Hippocampal formation (tissue), 2 donors: ENCODE measurements at places on chromosomes 5 and 9.

GRCh38 chr5:67244345-67244793, 47.8 kb upstream of the CD180 start:
- no peak for DNase-seq

GRCh38 chr9:79880626-79881025, 308.9 kb downstream of the TLE4 start:
- DNase-seq = no peak

GRCh38 chr5:177494346-177495195, 2.8 kb downstream of the PDLIM7 start:
- no peak for DNase-seq

- no peak for DNase-seq
Measured at GRCh38 chr9:126507318-126508109, 106.2 kb upstream of the LMX1B start.

DNA sequence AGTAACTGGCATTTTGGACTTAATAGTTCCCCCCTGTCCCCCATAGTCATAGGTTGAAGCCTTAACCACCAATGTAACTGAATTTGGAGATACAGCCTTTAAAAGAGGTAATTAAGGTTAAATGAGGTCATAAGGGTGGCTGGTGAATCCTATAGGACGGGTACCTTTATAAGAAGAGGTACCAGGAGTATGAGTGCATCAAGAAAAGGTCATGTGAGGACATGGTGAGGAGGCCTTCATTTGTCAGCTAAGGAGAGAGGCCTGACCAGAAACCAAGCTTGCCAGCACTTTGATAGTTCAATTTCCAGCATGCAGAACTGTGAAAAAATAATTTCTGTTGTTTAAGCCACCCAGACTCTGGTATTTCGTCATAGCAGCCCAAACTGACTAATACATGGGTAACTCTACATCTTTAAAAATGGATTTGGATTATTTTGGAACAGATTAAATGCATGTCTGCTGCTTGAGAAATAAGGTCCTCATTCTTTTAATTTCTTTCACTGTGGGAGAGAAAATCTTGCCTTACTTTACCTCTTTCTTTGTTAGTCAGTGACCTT, 9.7 kb downstream of the RASA1 start:
- DNase-seq = no peak

DNA sequence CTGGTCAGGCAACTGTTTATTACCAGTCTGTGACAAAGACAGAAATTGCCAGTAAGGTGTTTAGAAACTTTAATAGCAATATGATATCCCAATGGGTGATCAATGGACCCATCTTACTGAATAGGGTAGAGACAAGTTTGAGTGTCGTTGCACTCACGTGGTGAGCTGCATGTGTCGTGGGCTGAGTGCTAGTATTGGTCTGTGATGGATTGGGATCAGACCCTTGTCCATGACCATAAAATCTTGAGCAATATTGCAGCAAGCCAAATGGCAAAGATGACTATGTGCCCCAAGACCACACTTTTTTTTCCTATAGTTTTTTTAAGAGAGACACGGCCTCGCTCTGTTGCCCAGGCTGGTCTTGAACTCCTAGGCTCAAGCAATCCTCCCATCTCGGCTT, 114.5 kb downstream of the PALM2AKAP2 start:
- DNase-seq = no peak

GRCh38 chr9:134502809-134503211, 138.8 kb upstream of the COL5A1 start:
- no peak for DNase-seq

DNA sequence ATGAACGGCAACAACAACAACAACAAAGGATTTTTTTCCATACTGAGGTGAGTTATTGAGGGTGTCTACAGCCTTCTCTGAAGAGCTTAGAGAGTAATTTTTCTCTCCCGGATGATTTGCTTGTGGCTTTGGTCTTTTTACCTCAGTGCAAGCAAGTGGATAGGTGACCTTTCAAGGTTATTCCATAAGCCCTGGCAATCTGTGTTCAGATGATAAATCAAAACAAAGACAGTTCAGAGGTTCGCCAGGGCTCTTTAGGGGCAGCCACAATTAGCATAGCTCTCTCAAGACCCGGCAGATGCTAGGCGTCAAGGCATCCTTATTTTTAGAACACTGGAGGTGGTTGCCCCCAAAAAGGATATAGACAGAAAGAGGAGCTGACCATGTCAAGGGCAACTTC, 417.9 kb upstream of the C9orf72 start:
- DNase-seq = no peak

DNA sequence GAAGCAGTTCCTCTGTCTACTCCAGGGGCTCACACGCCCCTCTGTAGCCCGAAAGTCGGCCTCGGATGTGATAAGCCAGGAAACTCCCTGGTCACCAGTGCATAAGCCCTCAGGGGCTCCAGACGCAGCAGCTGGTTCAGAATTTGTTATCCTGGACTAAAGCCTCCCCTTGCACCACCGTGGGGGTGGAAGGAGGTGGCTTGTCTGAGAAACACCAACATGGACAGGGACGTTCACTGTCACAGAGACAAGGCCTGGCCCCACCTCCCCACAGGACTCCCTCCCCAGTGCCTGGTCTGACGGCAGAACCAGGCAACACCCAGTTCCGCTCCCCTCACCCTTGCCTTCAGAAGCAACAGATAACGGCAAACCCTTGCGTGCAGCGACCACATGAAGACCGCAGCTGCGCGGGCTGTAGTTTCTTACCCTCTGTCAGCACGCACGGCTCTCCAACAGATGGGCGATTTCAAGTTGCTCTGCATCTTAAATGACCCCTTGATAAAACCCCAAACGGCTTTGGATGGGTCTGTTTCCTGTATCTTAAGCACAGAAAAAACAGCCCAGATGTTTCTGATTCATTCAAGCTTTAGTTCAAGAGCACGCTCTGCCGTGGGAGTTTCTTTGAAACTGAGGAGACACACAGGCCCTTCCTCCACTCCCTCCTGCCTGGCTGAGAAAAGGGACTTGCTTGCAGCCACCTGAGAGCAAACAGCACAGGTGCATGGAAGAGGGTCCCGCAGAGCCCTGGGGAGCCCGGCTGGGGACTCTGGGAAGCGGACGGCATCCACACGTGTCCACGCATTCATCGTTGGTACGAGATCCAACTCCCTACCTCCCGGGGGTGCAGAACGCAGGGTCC, 44.7 kb upstream of the NKD2 start:
- DNase-seq = no peak

DNA sequence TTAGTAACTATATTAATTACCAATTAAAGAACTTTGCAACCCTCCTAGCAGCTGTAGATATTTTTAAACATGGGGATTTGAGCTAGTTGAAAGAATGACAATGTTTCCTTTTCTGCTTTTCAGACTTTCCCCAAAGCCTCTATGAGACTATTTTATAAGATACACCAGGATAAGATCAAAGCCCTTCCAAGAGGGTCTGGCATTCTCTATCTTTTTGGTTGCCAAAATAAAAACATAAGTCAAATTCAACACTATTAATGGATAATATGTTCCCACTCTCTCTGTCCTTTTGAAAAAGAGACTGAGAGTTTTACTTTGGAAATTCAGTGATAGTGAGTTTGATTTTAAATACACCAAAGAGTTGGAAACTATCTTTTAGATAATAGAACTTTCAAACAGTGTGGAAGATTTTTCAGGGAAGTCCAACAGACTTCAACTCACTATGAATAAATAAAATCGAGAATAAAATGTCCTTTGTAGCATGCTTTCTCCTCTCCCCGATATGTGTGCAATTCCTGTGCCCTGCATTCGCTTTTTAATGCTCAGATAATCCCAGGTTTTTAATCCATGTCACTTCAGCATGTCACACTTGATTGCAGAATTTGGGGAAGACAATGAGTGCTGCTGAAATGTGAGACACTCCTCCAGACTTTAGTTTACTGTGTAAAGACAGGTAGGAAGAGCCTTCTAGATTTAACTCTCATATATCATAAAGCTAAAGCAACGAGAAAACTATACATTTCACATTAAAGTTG, 1095.7 kb upstream of the DMAC1 start:
- no peak for DNase-seq

DNA sequence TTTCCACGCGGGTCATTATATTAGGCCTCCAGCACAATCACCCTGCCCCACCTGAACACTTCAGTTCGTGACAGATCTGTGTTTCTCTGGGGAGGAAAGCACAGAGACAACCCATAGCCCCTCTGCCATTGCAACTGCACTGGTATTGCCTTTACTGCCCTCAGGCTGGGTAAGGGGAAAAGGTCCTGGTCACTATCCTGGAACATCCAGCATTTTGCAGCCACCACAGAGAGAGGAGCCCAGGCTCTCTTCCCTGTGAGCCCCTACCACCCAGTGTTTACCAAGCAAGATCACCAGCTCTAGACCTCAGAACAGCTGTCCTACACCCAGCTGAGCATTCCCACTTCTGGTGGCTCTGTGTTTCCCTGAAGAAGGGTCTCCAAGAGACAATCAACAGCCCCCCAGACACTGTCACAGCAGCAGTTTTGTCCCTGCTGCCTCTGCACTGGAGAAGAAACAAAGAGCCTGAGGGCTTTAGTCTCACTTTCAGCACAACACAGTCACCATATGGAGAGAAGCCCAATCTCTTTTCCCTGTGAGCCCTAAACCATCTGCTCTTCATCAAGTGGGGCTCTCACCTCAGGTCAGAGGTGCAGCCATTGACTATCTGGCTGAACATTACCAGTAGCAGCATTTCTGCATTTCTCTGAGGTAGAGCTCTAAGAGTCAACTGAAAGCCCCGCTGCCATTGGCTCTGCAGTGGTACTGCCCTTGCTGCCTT, 655.2 kb upstream of the FAM174A start:
- DNase-seq = no peak

- DNase-seq = peak; percentile 51
Measured at GRCh38 chr9:129436751-129437625, 183.9 kb downstream of the C9orf50 start.

- no peak for DNase-seq
Measured at GRCh38 chr5:9865574-9865973, 235.4 kb upstream of the TAS2R1 start.

GRCh38 chr5:159001247-159001646, 98.5 kb downstream of the EBF1 start:
- no peak for DNase-seq

- no peak for DNase-seq
Measured at GRCh38 chr5:14199902-14200301, 56.8 kb downstream of the TRIO start.

DNA sequence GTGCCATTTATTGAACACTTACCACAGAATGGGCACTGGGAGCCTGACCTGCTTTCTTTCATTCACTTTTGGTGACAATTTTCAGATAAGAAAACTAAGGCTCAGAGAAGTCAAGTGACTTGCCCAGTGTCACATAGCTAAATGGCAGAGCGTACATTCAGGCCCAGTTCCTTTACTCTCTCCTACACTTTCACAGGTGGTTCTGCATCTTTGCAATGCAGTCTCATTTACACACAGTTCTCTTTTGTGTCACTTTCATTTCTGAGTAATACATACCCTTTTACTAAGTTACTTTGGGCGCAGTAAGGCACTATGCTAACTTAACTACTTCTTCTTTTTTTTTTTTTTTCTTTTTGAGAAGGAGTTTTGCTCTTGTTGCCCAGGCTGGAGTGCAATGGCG, 8.3 kb downstream of the NFIL3 start:
- no peak for DNase-seq

DNA sequence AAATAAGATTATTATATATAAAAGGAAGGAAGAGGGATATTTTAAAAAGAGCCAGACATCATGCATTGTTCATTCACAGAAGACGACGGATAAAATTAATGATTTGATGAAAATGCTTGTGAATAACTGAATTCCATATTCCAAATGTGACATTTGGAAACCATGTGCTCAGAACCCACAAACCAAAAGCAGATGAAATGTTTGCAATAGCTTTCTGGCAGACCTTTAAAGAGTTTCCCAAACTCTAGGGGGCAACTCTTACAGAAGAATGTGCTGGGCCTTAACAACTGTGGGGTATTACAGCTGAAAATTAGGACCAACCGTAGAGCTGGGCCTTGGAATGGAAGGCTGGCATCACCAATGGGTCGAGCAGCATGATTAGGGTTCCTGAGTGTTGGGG, 471.0 kb downstream of the EFNA5 start:
- DNase-seq = no peak

DNA sequence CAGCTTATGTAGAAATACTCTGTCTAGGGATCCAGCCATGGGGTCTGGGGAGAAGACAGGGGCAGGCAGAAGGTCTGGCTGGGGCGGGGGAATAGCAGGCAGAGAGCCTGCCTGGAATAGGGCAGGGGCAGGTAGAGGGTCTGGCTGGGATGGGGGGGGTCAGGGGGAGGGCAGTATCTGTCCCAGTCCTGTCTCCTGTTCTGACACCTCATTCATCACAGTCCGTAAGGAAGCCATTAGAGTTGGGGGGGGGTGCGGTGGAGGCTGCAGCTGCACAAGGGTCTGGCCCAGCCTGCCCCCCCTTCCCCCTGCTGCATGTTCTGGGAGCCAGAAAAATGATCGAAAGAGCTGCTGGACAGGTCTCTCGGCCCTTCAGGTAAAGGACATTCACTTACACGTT, 32.6 kb downstream of the CNTFR start:
- no peak for DNase-seq

DNA sequence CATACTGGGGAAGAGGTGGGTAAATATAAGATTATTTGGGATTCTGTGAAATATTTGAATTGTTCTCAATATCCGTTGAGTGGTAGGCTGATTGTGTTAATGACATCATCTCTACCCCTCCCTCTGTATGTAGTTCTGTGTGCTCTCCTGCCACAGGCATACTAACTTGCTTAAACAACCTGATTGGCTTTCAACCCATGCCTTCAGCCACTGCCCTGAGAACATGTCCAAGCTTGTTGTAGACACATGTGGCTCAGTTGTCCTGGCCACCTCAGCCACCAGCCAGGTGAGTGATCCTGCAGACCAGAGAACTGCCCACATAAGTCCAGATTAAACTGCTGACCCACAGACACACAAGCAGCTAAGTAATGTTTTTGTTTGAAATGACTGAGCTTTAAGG, 31.1 kb downstream of the ANKS6 start:
- no peak for DNase-seq

- no peak for DNase-seq
Measured at GRCh38 chr5:75062925-75063531, 10.7 kb upstream of the GCNT4 start.

DNA sequence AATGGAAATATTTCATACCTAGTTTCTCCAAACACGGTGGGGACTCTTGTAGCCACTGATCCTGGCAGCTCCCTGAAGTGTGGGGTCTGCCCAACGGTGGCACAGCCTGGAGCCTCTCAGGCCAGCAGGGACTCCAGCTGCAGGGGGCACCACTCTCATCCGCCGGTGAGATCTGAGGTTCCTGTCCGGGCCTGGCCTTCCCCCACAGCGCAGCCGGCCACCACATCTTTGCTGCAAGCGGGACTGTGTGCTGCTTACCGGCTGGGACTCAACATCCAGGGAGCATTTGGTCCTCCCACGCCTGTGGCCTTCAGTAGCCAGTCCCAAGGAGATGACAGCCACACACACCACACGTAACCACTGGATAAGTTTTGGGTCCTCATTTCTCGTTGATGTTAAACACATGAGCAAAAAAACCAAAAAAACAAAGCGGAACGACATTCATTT, 7.7 kb upstream of the NKX2-5 start:
- no peak for DNase-seq

DNA sequence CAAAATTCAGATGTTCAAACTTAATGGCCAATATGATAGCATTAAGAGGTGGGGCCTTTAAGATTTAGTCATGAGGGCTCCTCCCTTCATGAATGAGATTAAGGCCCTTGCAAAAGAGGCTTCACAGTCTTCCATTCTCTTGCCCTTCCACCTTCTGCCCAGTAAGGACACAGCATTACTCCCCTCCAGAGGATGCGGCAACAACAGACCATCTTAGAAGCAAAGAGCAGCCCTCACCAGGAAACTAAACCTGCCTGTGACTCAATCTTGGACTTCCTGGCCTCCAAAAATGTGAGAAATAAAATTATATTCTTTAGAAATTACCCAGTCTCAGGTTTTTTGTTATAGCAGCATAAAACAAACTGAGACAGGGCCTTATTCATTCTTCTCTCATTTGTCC, 8.2 kb downstream of the AP3B1 start:
- no peak for DNase-seq
